ENCODE measurements at places on chromosomes 5 and 9.

DNA sequence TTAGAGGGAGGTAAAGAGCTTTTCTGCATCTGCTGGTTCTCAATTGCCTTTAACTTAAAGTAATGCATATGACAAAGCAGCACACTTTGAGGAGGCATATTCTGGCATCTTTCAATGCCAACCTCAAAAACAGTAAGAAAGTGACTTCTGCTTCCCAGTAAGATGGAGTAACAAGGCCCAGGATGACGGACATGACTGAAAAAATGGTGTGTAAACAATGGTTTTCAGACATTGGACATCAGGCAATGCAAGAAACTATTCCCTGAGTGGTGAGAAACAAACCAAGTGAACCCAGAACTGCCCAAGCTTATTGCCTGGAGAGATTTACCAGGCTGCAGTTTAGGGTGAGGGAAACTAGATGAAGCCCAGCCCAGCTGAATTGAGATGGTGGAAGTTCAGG lies 39.8 kb upstream of the TTC39B start:
- DNase-seq = no peak

DNA sequence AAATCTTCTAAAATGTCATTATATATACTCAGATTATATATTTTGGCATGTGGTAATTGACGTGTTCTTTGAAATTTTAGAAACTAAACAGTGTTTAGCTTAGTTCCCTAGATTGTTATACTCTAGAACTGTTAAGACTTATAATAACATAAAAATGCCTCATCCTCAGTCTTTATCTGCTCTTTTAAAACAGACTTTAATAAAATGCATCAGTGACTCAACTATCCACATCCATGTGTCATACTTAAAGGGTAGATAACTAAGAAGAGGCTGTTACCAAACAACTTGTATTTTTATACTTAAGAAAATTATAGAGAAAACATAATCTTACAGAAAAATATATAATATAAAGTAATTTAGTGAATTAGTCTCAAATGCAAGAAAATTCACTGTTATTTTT lies 15.2 kb downstream of the NFIL3 start:
- no peak for DNase-seq

DNA sequence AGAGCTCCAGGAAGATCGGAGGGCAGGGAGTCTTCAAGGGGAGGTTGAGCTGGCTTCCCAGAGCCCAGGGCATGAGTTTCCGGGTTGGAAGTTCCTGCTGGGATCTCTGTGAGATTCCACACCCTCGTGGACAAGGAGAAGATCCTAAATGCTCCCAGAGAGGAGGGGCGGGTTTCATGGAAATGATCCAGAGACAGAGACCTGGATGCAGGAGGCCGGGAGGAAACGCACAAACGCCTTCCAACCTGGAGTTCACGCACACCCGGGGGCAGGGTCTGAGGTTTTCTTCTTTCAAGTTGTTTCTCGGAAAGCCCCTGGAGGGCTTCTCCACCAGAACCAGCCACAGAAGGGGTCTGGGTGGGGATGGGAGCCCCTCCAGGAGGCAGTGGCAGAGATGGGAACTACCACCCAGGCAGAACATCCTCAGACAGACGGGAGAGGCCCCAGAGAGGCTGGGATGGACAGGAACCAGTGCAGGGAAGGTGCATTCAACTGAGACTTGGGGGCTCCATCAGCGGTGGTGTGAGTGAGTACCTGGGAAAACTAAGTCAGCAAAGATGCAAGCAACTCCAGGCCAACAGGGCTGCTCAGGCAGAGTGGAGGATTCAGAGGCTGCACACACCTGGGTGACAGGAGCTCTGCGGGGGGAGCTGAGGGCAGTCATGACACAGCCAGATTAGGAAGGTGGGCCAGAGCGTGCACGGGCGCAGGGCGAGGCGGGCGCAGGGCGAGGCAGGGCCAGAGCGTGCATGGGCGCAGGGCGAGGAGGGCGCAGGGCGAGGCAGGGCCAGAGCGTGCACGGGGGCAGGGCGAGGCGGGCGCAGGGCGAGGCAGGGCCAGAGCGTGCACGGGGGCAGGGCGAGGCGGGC lies 52.1 kb upstream of the EXOC3 start:
- DNase-seq = no peak

GRCh38 chr5:50415912-50416311 lies 25.2 kb downstream of the EMB start:
- no peak for DNase-seq

- DNase-seq = no peak
Observed at GRCh38 chr9:20353931-20354652, 268.2 kb downstream of the MLLT3 start.

DNA sequence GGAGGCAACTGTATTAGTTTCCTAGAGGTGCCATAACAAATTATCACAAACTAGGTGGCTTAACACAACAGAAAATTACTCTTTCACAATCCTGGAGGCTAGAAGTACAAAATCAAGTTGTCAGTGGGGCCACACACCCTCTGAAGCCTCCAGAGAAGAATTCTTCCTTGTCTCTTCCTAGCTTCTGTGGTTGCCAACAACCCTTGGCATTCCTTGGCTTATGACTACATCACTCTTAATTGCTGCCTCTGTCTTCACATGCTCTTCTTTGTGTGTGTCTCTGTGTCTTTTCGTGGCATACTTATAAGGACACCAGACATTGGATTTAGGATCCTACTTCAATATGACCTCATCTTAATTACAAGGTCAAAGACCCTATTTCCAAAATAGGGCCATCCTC lies 327.5 kb downstream of the CHSY3 start:
- no peak for DNase-seq

GRCh38 chr5:13081116-13081515 lies 863.4 kb downstream of the DNAH5 start:
- no peak for DNase-seq

GRCh38 chr5:16626696-16627264 lies 10.0 kb upstream of the RETREG1 start:
- DNase-seq = no peak

GRCh38 chr5:137383909-137384308 lies 115.2 kb downstream of the SPOCK1 start:
- DNase-seq = no peak

DNA sequence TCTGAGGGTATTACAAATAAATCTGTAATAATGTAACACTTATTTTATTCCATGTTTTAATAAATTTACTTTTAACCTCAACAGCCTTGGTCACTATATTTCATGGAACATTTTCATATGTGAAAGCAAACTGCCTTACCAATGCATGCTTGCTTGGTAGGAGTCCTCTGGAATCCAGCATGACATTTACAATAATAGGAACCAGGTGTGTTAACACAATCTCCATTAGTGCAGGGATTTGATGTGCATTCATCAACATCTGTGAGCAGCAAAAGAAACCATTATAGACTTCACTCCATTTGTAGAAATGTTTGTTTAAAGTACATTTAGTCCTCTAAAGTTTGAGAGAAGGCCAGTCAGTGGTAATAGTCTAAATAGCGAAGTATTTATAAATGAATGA lies 159.4 kb downstream of the FBN2 start:
- DNase-seq = no peak

DNA sequence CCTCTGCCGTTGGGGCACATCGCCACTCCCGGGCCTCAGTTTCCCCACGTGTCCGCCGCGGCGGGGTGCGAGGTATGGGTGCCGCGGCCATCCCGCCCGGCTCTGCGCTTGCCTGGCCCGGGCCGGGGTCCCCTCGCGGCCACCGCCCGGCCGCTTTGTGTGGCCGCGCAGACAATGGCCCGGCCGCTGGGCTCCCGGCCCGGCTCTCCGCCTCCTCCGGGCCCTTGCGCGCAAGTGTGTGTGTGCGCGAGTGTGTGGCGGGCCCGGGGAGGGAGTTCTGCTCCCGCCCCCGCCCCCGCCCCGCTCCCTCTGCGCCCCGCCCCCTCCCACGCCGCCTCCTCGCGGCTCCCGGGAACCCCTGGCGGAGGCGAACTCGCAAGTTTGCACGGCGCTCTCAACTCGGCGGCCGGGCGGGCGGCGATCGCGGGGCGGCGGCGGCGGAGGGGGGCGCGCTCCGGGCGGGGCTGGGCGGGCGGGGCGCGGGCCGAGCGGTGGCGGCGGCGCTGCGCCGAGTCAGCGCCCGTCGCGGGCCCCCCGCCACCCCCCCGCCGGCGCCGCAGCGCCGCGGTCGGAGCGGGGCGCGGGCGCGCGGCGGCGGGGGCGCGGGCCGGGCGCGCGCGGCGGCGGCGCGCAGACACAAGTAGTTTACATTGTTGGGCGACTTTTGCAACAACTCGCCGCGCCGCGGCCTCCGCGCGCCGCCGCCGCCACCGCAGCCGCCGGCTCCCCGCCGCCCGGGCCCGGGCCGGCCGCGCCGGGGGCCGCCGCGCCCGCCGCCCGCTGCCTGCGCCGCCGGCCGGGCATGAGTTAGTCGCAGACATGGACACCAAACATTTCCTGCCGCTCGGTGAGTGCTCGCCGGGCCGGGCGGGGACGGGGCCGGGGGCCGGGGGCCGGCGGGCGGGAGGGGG lies at the start of gene RXRA:
RXRA (plus strand) TSS at position 643 of the 911 bp plus-strand sequence; CDS start at position 820, 177 bp downstream.
- DNase-seq = peak; percentile 98

DNA sequence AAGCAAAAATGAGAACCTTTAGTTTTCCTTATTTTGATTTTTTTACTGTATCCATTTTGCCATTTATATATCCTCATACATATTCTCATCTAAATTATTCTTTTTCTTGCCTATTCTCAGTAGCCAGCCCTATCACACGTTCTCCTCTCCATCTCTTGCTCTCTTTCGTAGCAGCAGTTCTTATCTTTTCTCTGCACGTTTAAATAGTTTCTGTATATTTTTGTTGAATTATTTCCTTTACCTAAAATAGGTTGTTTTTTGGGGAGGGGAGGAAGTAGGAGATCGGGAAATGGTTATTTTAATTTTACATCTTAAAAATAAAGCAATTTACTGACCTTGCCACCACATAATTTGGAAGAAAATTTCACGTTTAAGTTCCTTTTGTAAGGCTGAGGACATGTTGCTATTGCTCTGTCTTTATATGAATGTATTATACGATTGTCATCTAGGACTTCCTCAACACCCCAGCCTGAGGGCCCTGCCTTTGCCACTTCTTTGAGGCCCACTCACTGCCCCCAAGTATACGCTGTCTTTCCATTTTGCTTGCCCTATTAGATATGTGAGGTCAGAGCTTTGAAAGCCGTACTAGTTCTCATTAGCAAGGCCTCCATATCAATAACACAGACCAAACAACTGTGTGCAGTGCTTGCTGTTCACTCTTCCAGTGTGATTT lies 140.3 kb downstream of the GNAQ start:
- no peak for DNase-seq

DNA sequence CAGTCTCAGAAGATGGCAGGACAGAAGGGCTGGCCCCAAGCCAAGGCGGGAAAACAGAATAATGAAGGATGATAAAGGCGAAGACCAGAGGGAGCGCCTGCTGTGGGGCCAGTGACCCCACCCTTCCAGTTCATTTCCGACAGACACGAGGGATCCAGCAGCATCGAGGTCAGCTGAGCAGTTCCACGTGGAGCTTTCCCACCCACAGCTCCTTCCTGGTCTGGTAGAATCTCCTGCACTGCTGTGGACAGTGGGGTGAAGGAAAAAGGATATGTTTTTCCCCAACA lies 265.9 kb upstream of the VLDLR start:
- DNase-seq = no peak

GRCh38 chr5:168914491-168914890 lies 335.3 kb upstream of the PANK3 start:
- DNase-seq = no peak

- DNase-seq = no peak
Observed at GRCh38 chr9:129287619-129288305, 109.7 kb upstream of the IER5L start.

- no peak for DNase-seq
Observed at GRCh38 chr5:68494771-68495170, 279.2 kb downstream of the PIK3R1 start.

GRCh38 chr5:142636093-142636492 lies 49.8 kb downstream of the FGF1 start:
- DNase-seq = no peak

GRCh38 chr5:137185193-137185592 lies 313.9 kb downstream of the SPOCK1 start:
- no peak for DNase-seq

DNA sequence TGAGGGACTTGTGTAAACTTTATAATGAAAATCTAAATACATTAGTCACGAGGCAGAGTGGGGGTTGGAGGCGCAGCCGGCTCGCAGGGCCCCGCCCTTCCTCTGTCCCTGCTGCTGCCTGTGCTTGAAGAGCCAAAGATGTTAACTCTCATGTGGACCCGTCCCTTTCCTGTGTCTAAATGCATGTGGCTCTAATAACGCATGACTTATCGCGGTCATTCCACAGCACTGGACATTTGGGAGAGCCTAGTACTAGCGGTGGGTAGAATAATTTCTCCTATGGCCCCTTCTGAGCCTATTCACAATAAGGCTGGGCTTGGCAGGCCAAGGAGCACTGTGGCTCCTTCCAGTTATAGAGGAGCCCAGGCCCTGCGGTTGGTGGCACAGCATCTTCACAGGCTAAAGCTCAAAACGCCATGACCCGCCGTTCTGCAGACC lies 82.3 kb upstream of the SIMC1 start:
- DNase-seq = no peak

- DNase-seq = no peak
Observed at GRCh38 chr5:76038212-76038611, 45.0 kb upstream of the SV2C start.
